Natural killer cell (primary cell): ENCODE measurements at places on chromosomes 5 and 9. TPM values are rescaled to one million over a fixed set of nuclear protein-coding genes. Genes with fewer than 3 reads are reported as not detected.

DNA sequence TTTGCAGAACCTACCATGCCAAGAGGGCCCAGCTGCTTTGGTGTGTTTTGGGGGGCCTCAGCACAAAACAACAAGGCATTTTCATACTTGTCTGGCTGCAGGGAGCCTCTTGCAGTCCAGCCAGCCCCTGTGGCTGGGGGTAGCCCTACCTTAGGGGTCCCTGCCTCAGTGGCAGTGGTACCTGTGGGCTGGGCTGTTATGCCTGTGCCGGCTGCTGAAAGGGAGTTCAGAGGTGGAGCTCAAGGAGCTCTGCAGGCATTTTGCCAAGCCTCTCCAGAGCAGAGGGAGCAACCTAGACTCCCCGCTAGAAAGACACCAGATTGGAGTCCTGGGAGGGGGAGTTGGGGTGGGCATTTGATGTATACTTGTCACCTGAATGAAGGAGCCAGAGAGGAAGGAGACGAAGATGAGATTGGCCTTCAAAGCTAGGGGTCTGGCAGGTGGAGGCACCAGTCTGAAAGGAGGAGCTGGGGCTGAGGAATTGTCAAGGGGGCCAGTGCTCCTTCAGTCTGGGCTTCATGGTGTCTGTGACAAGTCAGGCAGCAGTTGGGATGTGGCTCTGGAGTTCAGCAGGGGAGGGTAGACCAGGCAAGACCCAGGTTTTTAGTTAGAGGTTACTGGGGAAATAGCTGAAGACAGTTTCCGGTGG, 1.5 kb downstream of the SHROOM1 start:
- peaks cover 29% of the 10 kb centered on the region for H3K27me3 ChIP-seq
- DNase-seq, result peak; percentile 5
- no peak overlapping the region for H3K4me3 ChIP-seq
- no peaks in the 10 kb centered on the region for H3K36me3 ChIP-seq
- H3K27ac ChIP-seq, result no peak overlapping the region

GRCh38 chr5:103441523-103441922, 121.1 kb downstream of the NUDT12 start:
- DNase-seq, result no peak
- no peaks in the 10 kb centered on the region for H3K4me1 ChIP-seq
- H3K4me3 ChIP-seq, result no peak overlapping the region
- no peaks in the 10 kb centered on the region for H3K27me3 ChIP-seq
- H3K27ac ChIP-seq, result no peak overlapping the region

The RNF180 gene
- not detected for total RNA-seq

GRCh38 chr5:130116462-130116861, 212.2 kb downstream of the CHSY3 start:
- no peak overlapping the region for H3K4me3 ChIP-seq
- no peak for DNase-seq
- H3K36me3 ChIP-seq, result no peaks in the 10 kb centered on the region
- no peaks in the 10 kb centered on the region for H3K4me1 ChIP-seq
